ENCODE measurements at places on chromosomes 2 and 18.

GRCh38 chr18:76507830-76508385, 12.9 kb upstream of the ZNF516 start:
- DNase-seq = no peak

DNA sequence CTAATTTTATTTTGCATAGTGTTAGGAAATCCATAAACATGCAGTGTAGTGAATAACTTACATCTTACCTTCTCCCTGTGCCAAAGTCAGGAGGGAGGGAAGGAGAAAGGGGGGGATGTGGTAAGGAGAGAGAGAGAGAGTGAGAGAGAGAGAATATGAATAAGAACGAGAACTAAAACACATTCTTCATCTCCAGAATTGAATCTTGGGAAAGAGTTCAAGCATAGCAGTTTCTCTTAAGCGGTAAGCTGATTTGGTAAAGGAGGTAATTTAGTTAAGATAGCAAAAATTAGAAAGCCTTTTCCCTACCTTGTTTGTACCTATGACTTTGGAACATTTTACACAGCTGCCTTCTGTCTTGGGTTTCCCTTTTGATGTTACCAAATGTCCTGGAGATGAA, 15.7 kb downstream of the ERMN start:
- DNase-seq = no peak

DNA sequence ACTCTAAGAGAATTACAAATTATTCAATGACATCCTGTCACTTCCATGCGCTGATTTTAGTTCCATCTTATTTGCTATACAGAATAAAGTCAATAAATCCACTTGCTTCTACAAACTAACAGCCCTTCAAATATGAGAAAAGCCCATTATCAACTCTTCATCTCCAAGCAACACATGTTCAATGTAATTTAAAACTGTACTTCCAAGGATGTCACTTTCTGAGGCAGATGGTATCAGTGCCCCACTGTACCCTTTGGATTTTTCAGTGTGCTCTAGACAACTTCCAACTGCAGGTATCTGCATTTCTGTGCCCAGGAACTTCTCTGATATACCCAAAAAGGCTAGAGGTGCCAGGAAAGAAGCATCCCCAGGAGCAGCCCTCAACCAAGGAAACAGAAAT, 87.6 kb downstream of the SMAD2 start:
- DNase-seq = no peak

- no peak for DNase-seq
Observed at GRCh38 chr2:110166266-110166665, 38.5 kb downstream of the NPHP1 start.

DNA sequence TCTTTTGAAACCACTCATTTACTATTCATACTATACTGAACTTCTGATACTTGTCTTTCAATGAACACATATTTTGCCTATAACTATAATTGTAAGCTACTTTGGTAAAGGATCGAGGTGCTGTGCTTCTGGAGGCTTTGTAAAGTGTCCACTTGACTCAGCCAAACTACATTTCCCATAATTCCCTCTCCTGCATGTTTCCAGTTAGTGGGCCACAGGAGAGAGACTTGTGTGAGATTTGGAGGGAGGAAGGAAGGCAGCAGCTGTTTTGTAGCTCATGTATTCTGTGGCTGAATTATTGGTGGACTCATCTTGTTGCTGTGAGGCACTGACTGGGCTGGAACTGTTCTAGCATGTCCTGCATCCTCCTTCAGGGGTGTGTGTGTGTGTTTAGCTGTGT, 328.8 kb downstream of the ARL6IP6 start:
- DNase-seq = no peak
